ENCODE measurements at places on chromosomes 4 and X.

- DNase-seq = no peak
These were observed 198.7 kb downstream of the ENOX2 start for GRCh38 chrX:130704053-130705038.

DNA sequence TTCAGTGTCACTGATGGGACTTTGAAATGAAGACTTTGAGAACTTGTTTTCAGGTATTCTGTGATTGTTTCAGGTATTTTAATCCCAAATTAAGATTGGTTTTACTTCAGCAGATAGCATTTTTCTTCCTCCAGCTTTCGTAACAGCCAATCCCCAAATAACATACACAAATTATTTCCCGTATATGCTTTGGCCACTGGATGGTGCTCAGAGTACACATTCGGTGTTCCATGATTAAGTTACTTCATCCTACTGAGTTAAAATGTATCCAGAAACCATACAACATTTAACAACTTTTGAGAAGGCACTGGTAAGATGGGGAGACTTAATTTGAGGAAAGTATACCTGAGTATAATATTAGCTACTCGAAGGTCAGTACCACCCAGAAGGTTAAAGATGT, 233.4 kb upstream of the FAM47A start:
- DNase-seq = peak; percentile 52

DNA sequence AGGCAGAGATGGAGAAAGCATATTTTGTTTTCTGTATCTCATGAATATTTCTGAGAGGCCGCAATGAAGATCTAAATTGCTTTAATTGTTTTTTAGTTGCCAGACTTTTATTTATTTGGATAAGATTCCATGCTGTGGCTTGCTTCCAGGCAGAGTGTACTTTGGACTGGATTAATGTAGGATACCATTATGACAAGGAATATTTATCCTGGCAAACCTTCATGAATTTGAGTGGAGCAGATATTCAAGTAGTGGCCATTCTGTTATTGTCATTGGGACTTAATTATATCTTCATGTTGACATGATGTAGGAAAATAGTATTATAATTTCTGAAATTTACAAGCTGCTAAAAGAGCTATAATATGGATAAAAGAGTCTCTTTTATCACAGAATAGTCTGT, 182.9 kb downstream of the C4orf33 start:
- no peak for DNase-seq

- no peak for DNase-seq
These were observed 868.9 kb downstream of the PDHA2 start for GRCh38 chr4:96708766-96709165.

DNA sequence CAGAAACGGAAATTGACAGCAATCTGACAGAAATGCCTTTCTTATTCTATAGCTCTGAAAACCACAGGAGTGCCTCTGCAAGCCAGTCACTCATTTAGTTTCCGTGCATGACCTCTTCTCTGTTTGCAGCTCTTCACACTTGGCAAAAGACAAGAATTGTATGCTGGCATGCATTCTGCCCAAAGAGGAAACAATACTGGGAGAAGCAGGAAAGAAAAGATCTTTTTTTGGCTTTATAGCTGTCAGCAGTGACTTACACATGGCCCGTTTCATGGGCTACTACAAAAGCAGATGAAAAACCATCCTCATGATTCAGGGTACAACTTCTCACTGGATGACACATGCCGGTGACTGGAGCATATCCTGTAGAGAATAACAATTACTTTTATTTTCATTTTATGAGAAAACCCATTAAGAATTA, 249.4 kb downstream of the ADAMTS3 start:
- no peak for DNase-seq

- DNase-seq = no peak
These were observed 223.9 kb upstream of the DCAF8L1 start for GRCh38 chrX:28205126-28205525.

DNA sequence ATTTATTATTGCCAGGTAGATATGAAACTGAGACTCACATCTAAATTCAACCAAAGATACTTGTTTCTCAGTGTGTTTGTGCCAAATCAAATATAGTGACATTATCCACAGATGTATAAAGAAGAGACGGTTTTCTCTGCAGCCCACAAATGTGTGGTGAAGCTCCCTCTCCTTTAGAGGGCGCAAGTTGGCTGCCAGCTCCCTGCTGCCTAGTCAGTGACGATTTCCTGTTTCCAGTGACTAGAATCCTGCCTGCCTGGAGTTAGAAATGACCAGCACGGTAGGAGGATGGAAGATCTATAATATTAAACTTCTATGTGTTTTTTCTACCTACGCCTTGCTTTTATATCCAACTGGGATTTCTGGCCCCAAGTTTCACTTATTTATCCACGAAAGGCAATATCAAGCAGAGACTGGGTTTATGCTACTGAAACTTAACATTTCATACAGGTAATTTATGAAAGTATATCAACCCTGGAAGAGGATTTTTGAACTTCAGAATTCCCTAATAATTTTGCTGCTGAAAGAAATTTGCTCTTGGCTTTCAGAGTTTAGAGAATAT, 1793.7 kb upstream of the TENM3 start:
- no peak for DNase-seq

DNA sequence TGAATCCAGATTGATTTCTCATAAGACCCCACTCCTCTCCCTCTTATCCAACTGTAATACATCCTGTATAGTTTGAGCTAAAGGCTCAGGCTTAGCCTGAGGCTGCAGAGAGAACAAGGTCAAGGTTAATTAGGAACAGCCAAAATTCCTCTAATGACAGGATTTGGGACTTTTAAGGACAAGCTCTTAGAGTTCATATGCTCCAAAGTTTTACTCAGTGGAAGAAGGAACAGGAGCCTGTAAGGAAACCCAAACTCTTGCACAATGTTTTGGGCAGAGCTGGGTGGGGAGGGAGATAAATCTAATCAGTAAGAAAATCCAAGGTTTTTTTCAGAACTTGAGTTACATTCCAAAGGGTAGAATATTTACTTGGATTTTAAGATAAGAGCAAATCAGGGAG, 238.8 kb downstream of the QDPR start:
- no peak for DNase-seq

DNA sequence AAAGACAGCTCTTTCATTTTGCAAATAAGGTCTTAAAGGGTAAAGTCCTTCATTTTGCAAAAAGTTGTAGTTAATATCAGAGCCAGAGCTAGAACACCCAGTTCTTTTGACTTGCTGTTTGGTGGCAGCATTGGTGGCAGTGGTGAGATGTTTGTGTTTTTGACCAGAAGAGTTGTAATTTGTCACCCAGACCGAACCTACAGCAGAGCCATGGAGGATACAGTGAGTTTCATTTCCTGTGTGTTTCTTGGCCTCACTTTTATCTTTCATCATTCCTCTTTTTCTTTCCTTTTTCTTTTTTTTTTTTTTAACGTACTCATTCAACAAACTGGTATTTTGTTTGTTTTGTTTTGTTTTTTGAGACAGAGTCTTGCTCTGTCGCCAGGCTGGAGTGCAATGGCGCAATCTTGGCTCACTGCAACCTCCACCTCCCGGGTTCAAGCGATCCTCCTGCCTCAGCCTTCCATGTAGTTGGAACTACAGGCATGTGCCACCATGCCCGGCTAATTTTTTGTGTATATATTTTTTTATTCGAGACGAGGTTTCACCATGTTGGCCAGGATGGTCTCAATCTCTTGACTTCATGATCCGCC, 116.4 kb downstream of the AFF1 start:
- DNase-seq = no peak

- no peak for DNase-seq
These were observed 20.2 kb upstream of the CTSO start for GRCh38 chr4:155973639-155974475.

DNA sequence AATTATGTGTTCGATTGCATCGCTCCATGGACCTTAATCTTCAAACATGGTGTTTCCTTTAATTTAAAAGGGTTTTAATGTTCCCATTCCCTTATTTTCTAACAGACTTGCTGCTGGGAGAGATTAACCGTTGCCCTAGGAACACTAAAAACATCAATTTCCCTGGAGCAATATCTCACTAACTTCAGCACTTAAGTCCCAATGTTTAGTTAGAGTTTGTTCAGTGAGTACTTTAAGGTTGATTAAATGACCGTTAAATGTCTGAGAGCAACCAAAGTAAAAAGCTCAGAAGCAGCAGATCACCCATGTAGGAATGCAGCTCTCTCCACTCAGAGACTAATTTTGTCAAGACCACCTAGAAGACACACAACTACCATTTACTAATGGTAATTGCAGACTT, 111.2 kb upstream of the PDE5A start:
- DNase-seq = no peak

GRCh38 chrX:24494647-24495075, 29.6 kb downstream of the PDK3 start:
- peak; percentile 66 for DNase-seq

- DNase-seq = no peak
These were observed 369.4 kb downstream of the GASK1B start for GRCh38 chr4:157803421-157803820.

DNA sequence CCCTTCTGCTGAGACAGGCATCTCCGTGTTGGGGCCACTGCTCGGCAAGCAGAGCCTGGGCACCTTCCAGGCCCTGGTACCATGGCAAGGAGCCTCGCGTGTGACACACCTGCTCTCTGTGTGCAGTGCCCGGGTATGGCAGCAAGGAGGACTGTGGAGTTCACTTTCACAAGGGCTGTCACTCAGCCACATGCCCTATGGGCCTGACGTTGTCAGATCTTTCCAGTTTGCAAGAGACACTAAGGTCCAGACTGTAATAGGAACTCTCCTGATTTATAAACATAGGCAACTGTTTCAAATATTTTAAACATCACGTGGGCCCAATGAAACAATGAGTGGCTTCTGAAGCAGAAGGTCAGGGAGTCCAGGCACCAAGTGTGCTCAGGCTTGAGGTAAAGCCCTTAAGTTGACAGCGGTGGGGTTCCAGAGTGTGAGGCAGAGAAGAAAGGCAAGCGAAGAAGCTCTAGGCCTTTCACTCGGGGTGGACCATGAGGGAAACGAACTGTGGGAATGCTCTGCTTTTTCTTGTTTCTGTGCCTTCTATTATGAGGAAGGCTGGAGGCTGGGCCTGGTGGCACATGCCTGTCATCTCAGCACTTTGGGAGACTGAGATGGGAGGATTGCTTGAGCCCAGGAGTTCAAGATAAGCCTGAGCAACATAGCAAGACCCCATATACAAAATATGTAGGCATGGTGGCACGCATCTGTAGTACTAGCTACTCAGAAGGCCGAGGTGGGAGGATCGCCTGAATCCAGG, 108.6 kb upstream of the TRIM2 start:
- DNase-seq = no peak

DNA sequence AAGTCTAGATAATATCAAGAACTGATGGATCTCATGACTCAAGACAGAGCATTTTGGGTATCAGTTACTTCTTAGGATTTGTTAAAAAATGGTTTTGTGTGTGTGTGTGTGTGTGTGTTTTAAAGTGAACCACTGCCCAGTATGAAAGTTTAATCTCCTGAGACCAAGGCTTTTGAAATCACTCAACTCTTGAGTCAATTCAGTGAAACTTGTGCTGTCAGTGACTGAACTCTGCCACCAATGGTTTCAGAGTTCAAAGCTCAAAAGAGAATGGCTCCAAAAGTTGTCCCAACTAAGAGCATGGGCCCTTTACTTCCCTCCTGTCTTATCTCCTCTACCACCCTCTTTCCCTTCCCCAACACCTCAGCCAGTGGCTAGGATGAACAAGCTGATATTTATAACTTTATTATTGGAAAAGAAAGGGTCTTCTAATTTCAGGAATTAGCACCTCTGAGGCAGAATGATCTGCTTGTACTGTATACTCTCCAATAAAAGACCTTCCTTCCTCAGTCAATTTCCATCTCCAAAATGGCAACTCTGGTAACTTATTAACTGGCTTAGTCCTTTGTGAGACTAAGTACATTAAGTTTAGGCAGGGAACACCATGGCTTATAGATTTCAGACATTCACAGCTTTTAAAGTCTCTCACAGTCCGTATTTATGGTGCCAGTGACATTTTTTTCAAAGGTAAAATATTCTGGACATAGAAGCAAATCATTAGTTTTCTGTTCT, 152.2 kb downstream of the REPS2 start:
- DNase-seq = no peak

DNA sequence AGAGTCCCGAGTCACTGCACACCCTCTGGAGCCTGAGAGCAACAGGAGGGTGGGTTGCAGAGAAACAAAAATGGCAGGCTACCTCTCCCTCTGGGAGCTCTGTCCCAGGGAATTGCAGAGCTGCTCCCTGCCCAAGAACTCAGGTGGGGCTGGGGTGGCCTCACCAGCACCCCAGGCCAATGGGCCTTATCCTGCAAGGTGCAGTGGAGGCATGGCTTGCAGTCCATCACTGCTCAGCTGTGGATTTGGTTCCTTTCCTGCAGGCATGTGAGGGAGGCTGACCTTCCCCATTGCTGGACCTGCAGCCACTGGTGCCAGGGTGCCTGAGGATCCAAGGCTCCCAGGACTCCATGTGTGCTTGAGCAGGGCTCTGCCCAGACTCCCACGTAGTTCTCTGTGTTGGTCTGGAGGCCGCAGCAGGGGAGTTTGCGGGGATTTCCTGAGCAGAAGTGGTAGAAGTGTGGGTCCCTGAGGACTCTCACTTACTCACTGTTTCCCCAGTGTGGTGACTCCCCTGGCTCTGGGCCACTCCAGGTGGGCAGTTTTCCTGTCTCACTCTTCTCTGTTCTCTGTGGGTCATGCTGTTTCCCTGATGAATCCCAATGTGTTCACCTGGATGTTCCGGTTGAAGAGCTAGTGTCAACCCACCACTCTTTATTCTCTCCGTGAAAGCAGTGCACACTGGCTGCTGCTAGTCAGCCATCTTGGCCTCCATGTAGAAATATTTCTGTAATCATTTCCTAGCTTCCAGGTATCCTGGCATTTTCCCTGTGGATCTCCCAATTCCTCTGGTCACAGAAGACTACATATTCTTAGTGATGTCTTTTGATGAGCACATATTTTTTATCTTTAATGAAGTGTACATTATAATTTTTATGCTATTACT, 82.3 kb downstream of the ARHGAP24 start:
- no peak for DNase-seq

- DNase-seq = peak; percentile 40
These were observed 53.1 kb downstream of the STX18 start for GRCh38 chr4:4488405-4489404.

DNA sequence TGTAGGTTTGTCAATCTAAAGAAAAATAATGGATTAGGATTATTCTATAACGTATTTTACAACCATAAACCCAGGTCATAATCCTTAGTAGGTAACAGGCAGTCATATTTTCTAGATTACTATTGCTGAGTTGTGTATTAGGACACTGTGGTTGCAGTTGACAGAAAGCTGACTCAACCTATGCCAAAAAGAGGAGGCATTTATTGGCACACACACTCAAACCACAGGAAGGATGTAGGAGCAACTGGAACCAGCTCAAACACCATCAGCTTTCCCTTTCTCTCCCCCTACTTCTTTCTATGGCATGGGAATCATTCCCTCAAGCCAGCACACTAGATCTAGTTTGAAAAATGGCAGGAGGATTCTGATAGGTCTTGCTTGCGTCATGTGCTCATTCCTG, 136.4 kb upstream of the FAM9C start:
- DNase-seq = no peak

All from spinal cord (tissue), 10 donors.